ENCODE measurements at places on chromosomes 5 and 9.

- DNase-seq = peak; percentile 66
These were observed 36.2 kb downstream of the SH3PXD2B start for GRCh38 chr5:172417983-172418630.

DNA sequence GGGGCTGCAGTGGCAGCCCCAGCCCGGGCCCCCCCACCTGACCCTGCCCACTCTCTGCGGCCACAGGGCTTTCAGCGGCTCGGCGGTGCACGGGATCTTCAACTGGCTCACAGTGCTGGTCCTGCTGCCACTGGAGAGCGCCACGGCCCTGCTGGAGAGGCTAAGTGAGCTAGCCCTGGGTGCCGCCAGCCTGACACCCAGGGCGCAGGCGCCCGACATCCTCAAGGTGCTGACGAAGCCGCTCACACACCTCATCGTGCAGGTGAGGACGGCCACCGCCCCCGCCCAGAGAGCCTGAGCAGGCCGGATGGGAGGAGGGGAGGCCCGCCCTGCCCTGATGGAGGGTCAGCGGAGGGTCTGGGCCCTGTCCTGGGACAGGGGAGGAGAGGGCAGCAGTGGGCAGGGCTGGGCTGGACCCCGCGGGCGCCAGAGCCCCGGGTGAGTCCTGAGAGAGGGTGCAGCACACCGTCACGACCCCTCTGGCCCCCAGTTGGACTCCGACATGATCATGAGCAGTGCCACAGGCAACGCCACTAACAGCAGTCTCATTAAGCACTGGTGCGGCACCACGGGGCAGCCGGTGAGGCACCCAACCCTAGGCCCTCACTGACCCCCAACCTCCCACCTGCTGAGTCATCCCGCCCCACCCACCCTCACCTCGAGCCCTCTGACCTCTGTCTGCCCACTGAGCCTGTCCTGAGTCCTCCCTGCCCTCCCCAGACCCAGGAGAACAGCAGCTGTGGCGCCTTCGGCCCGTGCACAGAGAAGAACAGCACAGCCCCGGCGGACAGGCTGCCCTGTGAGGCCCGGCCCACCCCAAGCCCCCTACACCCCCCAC, 2.7 kb downstream of the SLC34A3 start:
- no peak for DNase-seq

- DNase-seq = no peak
These were observed 556.8 kb upstream of the DMAC1 start for GRCh38 chr9:8356406-8356805.

GRCh38 chr5:179768326-179769085, 25.3 kb upstream of the LTC4S start:
- DNase-seq = no peak

DNA sequence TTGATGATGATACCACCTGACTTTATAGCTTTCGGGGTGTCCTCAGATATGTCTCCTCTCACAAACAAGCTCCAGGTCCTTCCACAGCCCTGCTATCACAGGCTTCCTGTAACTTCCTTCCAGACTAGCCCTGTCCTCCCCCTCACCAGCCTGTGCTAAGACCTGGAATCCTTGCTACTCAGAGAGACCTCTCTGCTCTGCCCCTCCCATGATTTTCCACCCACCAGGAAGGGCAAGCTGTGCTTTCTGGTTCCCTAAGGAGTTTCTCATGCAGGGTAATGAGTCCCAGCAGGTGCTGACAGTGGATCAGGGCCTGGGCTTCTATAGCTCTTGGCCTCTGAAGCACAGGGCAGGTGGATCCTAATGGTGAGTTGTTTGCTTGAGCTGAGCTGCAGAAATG, 86.9 kb downstream of the AOPEP start:
- DNase-seq = no peak

DNA sequence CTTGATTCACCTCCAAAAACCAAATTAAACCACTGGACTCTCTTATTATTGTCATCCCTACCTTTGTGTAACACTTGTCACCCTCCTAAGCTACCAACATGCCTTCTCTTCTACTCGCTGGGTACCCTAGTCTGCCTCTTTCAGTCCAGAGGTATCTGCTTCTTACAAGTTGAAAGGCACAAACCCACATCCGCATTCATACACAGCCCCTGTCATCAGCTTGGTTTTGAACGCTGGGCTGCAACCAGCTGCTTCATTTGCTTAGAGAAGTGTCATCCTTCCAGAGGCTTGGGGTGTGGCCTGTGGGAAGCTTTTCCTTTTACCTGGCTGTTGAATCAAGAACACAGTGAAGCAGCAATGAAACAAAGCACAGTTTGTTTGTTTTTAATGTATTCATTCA, 138.8 kb upstream of the WWC1 start:
- DNase-seq = no peak

DNA sequence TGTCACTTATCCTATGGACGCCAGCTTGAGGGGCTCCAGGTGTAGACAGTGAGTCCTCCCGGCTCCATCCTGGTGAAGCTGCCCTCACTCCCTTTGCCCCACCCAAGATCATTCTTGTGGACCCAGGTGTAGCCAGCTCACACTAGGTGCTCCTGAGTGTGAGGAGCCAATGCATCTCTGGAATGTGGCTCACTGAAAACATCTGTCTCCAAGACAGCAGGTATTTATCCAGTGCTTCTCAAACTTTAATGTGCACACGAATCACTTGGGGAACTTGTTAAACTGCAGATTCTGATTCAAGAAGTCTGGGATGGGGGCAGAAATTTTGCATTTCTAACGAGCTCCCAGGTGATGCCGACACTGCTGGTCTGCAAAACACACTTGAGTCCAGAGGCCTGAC, 13.5 kb upstream of the ENC1 start:
- no peak for DNase-seq

- no peak for DNase-seq
These were observed 616.3 kb downstream of the SLCO4C1 start for GRCh38 chr5:101679816-101680215.

DNA sequence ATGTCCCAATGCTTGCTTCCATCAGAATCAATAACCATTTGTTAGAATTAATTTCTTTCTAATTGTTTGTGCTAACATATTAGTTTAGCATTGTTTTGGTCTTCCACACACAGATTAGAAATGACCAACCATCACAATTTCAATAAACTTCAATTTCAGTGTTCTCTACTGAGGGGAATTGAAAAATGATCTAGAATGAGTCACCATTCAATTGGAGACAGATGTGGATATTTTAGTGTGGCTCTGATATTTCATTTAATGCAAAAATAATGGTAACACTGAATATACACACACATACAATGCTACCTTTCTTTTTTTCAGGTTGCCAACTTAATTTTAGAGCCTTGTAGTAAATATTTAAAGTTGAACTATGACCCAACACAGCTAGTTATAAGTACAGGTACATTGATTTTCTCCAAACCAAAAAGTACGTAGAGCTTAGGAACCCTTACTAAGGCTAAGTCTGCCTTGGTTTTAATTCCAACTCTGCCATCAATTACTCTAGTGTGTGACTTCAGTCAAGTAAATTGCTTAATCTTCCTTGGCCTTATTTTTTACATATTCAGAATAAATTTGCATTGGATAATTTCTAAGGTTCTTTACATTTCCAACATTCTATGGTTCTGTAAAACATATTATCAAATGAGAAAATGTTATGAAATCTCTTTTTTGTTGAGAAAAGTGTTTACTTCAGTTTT, 143.9 kb downstream of the DMRTA1 start:
- no peak for DNase-seq

GRCh38 chr5:13609504-13609903, 335.0 kb downstream of the DNAH5 start:
- no peak for DNase-seq

DNA sequence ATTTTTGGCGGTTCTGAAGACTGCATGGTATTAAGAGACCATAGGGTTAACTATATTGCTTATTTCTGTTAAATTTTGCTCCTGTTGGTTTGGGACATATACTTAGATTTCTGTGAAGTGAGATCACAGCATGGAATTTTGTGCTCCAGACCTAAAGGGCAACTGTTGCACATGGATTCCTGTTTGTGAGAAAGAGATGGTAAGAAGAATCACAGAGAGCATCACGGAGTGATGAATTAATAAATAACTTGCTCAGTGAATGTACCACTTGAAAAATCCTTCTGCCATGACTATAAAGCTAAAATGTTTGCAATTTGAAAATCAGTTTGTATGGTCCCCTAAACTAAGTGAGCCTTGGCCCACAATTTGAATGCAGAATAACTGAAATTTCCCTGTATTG, 4.5 kb downstream of the PSAT1 start:
- no peak for DNase-seq

GRCh38 chr9:75087289-75087823, 599 bp downstream of the NMRK1 start:
- DNase-seq = no peak

DNA sequence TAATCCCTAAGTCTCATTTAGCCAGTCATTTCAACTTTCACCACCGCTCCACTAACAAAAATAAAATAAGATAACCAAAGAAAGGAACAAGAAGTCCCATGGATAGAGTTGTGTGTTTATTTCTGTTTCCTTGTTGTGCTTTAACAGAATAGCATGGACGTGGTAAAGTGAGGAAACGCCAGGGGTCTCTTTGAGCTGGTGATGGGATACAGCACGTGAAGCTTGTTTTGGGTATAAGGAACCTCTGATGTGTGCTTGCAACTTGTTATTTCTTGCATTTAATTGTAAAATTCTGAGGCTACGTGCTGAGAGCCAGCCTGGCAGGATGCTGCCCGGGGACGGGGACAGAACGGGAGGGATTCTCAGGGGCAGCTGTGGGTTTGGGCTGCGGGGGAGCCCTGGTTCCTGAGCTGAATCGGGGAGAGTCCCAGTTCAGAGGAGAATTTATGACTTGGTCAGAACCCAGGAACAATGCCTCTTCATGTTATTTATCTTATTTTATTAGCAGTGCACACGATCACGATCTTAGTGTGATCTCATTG, 63.4 kb downstream of the ANKRD33B start:
- DNase-seq = no peak

- no peak for DNase-seq
These were observed 113.6 kb upstream of the TSLP start for GRCh38 chr5:110957934-110958333.

GRCh38 chr9:89477811-89478630, 19.9 kb downstream of the SEMA4D start:
- DNase-seq = no peak

DNA sequence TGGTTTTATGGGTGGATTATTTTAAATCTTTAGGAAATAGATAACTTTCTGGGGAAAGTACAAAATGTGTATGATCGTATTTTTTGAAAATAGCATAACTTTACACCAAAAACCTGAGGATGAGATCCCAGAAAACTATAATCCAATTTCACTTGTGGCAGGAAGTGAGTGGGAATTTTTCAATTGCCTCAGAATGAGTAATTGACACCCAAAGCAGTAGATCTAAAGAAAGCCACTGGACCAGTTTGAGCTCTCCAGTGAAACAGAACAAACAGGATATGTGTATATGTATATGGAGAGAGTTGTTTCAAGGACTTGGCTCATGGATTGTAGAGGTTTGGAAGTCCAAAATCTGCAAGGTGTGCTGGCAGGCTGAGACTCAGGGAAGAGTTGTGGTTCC, 109.2 kb upstream of the SHB start:
- DNase-seq = no peak

DNA sequence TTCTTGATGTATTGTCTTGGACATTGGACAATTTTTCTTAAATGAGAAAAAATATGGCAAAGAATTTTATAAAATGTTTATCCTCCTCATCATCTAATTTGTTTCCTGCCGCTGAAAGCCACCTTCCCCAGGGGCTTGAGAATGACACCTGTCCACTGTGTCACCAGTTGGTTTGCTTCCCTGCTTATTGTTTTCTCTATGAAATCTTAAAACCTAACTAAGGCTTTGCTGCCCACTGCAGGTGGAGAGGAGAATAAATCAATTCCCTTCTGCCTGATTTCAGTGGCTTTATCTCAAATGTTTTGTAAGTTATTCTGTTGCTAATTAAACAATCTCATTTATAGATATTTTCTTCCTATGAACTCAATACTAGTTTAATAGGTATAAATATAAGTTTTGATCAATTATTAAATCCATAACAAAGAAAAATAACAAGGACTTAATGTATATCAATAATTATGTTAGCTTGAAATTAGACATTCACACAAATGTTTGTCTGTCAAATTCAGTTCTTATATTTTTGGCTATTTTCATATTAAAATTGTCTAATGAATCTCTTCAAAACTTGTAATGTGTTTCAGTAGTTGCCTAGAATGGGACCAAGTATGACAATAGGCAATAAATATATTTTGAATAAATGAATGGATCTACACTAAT, 822.5 kb downstream of the PTPRD start:
- DNase-seq = peak; percentile 14

- no peak for DNase-seq
These were observed 23.9 kb downstream of the SLC35A4 start for GRCh38 chr5:140588311-140589070.

- DNase-seq = no peak
These were observed 133.0 kb upstream of the TUT7 start for GRCh38 chr9:86486891-86487837.

GRCh38 chr9:15915711-15916110, 362.9 kb downstream of the CCDC171 start:
- DNase-seq = no peak

- DNase-seq = no peak
These were observed 47.3 kb downstream of the UHRF2 start for GRCh38 chr9:6460189-6460768.

GRCh38 chr5:127959152-127959764, 124.3 kb upstream of the SLC12A2 start:
- DNase-seq = peak; percentile 69

GRCh38 chr9:128568470-128569078, 16.2 kb downstream of the SPTAN1 start:
- no peak for DNase-seq

DNA sequence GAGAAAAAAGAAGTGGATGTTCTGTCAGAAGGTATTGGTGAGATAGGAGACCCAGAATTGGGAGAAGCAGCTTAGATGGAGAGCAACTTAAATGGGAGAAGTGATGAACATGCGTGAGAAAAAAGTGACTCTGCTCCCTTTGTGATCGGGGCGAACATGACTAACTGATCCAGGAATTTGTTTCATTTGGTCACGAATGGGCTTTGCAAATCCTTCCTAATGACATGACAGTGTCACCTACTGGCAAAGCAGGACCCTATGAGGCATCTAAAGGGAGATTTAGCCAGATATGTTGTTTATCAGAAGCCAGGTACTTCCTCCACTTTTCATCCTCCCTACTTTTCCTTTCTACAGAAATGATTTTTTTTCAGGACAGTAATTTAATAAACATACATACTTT, 787.4 kb upstream of the RGMB start:
- no peak for DNase-seq

DNA sequence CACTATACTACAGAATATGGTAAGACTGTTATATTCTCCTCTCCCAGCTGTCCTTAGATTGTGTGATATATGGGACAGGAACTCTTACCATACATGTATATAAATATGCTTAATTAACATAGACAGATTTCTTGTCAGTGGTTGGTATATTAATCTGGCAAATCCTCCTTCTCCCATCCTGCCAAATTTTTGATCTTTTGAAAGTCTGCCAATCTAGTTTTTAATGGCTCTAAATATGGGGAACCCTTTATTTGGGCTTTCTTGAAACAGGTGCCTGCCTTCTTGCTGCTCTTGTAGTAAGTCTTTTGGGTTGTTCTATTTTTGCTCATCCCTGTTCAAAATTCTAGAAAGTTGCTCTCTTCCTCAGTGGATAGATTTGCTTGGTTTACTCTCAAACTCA, 63.5 kb downstream of the SPATA31D1 start:
- DNase-seq = no peak

All from dorsolateral prefrontal cortex (tissue), 122 donors.